Thyroid gland (tissue), 4 donors: ENCODE measurements at places on chromosomes 1 and 21. TPM values are rescaled to one million over a fixed set of nuclear protein-coding genes. Genes with fewer than 3 reads are reported as not detected.

OR6N1 gene
- total RNA-seq: not detected

CACNA1E gene
- 0.20 TPM for total RNA-seq

LCE1F gene
- total RNA-seq: not detected

MMEL1 gene
- 0.98 TPM for total RNA-seq

PIK3R3 gene
- total RNA-seq: 24.0 TPM

DNA sequence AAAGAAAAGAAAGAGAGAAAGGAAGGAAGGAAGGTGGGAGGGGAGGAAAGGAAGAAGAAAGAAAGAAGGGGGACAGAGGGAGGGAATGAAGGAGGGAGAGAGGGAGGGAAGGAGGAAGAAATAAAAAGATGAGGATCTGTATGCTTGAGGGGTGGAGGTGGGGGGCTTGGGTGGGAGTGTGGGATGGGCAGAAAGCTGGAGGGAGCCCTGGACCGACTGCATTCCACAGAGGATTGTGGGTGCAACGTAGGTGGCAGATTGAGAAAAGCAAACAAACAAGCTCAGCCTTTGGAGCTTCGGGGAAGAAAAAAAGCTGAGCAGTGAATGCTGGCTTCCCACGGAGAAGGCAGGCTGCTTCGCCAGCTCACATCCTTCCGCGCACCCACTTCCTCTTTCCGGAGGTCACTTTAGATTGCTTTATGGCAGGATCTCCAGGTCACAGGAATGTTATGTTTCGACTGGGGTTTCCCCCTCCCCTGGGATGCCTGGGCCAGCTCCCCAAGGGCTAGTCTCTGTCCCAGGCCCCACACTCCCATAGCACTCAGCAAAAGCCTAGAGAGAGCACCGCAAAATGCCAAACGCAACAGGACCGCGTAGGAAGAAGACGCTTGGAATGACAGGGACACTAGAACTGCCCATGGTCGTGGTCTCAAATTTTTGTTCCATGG, 20.7 kb upstream of the LGALS8 start:
- H3K27ac ChIP-seq: peak overlapping the region; percentile 73
- peak; percentile 35 for DNase-seq
- H3K4me1 ChIP-seq: peaks cover 8% of the 10 kb centered on the region
- no peaks in the 10 kb centered on the region for H3K27me3 ChIP-seq
- no peaks in the 10 kb centered on the region for H3K36me3 ChIP-seq

DNA sequence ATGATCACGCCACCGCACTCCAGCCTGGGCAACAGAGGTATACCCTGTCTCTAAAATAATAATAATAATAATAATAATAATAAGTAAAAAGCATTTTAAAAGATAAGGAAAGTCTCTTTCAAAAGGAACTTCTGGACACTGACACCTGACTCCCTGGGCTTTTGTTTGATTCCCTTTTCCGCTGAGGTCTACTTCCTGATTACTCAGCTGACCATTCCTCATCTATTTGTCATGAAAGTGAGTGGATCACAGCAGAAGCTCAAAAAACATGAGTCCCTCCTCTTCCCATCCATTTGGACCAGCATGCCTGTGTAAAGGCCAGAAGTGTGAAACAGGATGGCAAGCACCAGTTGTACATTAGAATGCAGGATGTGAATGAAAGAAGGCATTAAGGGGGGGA, 61.1 kb upstream of the FBXO28 start:
- no peaks in the 10 kb centered on the region for H3K36me3 ChIP-seq
- no peaks in the 10 kb centered on the region for H3K27me3 ChIP-seq
- no peak overlapping the region for H3K4me3 ChIP-seq
- no peak for DNase-seq

GRCh38 chr1:178037510-178038253, 56.2 kb upstream of the RASAL2 start:
- peak overlapping the region; percentile 22 for H3K4me3 ChIP-seq
- H3K27me3 ChIP-seq: no peaks in the 10 kb centered on the region
- peaks cover 45% of the 10 kb centered on the region for H3K4me1 ChIP-seq
- peak; percentile 86 for DNase-seq

GRCh38 chr1:162371611-162372010, 5.0 kb downstream of the SPATA46 start:
- H3K4me3 ChIP-seq: no peak overlapping the region
- no peaks in the 10 kb centered on the region for H3K4me1 ChIP-seq
- no peak for DNase-seq
- H3K27ac ChIP-seq: no peak overlapping the region

- no peaks in the 10 kb centered on the region for H3K4me1 ChIP-seq
- DNase-seq: no peak
- H3K27me3 ChIP-seq: no peaks in the 10 kb centered on the region
- no peak overlapping the region for H3K4me3 ChIP-seq
- H3K36me3 ChIP-seq: no peaks in the 10 kb centered on the region
Observed at GRCh38 chr1:102628109-102628613, 480.2 kb downstream of the COL11A1 start.

DNA sequence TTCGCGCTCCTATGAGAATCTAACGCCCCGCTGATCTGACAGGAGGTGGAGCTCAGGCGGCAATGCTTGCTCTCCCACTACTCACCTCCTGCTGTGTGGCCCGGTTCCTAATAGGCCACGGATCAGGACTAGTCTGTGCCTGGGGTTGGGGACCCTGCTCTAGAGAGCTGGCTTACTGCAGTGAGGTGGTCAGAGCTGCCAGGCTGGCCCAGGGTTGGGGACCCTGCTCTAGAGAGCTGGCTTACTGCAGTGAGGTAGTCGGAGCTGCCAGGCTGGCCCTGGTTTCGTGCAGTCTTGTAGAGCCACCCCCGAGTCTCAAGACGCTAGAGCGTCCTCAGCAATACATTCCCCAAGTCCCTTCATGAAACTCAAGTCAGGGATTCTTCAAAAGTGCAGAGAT, 27.5 kb downstream of the SLC37A1 start:
- H3K36me3 ChIP-seq: peaks cover 43% of the 10 kb centered on the region
- no peak overlapping the region for H3K27ac ChIP-seq
- peaks cover 14% of the 10 kb centered on the region for H3K4me1 ChIP-seq
- no peaks in the 10 kb centered on the region for H3K27me3 ChIP-seq
- no peak overlapping the region for H3K4me3 ChIP-seq
